CD4-positive, alpha-beta T cell treated with Interleukin-4 for 1 hour (primary cell): ENCODE measurements at places on chromosomes 2 and 18.

GRCh38 chr2:33033606-33034081 is 86.9 kb downstream of the LTBP1 start:
- no peak for DNase-seq

- DNase-seq: peak; percentile 54
Measured at GRCh38 chr2:24785671-24786321, 7.4 kb downstream of the PTRHD1 start.

GRCh38 chr2:197378494-197379307 is 56.1 kb downstream of the SF3B1 start:
- DNase-seq: peak; percentile 75

GRCh38 chr18:35732162-35732561 is 150.6 kb downstream of the GALNT1 start:
- DNase-seq: no peak

DNA sequence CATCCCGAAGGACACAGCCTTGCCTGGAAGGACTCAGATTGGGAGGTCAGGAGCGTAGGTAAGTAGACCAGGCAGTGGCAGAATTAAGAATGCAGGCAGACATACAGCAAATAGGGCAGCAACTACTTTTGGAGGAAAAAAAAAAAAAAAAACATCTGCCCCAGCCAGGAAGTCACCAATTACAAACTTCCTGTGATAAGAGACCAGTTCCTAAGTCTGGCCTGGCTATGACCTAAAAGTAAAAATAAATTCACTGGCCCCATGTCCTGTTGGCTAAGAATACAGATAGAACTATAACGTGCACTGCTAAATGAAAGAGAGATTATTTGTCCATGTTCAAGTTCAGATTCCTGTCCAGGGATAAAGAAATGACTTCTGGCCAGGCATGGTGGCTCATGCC is 45.2 kb upstream of the NOSTRIN start:
- DNase-seq: no peak

DNA sequence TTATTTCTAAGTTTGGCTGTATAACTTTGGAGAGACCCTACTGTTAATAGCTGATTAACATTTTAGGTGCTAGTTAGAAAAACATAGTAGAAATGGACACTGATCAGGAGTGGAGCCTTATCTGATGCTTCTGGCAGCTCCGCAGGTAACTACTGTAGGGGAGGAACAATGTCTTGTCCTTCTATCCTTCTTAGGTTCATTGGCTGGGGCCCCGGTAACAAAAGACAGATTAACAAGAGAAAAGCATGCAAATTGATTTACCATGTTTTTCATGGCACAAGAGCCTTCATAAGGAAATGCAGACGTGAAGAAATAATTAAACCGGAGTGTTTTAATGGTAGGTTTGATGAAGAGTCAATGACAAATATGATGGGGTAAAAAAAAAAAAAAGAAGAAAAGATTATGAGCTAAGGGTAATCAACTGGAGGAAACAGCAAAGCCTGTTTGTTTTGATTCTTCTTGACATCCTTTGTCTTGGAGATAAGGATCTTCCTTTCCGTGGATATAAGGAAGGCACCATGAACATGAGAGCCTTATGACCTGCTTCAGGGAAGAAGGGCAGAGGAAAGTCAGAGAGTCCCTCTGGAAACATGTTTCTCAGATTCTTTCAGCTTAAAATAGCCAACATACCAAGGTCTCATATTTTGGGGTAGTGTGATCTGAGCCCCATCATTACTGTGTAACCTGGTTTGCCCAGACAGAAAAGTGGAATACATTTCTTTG is 62.4 kb upstream of the GCFC2 start:
- DNase-seq: no peak

DNA sequence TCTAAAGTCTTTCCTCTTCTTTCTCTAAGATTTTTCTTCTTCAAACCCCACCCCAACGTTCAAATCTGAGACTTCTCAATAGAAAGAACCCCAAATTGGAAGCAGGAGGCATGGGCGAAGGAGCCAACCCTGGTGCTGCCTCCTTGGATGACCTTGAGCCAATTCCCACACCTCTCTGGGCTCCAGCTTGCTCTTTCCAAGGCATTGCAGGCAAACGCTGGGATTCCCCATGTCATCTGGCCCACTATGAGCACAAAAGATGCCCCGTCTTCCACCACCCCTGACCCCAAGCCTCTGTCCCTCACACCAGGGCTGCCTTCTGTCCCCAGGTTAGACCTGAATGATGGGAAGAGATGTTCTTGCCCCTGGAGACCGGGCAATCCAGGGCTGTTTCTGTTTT is 57.0 kb downstream of the TTC32 start:
- no peak for DNase-seq

DNA sequence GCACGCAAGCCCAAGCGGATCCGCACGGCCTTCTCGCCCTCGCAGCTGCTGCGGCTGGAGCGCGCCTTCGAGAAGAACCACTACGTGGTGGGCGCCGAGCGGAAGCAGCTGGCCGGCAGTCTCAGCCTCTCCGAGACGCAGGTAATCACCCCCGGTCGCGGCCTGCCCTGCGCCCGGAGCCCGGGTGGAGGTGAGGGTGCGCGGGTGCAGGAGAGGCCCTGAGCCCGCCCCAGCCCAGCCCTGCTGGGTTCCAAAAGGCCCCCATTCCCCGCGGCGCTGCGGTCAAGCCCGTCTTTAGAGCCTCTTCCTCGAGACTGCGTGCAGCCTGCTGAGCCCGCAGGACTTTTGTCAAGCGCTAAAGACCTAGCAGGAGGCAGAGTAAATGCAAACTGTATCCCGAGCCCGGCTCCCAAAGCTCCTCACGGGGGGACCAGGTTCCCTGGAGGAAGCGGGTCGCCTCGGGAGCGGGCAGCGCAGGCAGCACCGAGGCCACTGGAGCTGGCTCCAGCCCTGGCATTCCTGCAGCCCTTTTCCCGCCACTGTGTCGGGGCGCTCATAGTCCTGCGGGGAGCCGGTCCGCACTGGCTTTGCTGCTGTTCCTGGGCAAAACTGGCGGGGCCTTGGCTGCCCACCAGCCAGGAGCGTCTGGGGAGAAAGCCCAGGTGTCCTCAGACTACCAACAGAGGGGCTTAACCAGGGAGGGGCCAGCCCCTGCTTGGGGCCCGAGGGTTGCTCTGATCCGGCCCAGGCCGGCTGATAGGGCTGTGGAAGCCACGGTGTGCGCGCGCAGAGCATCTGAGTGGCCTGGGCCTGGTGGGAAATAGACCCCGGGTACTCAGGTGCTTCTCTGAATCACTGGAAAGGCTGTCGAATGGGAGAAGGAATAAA is 7.3 kb downstream of the EMX1 start:
- no peak for DNase-seq

- DNase-seq: no peak
Measured at GRCh38 chr18:25099895-25100294, 252.1 kb downstream of the ZNF521 start.

GRCh38 chr2:7692657-7693161 is 775.5 kb downstream of the RNF144A start:
- DNase-seq: no peak

DNA sequence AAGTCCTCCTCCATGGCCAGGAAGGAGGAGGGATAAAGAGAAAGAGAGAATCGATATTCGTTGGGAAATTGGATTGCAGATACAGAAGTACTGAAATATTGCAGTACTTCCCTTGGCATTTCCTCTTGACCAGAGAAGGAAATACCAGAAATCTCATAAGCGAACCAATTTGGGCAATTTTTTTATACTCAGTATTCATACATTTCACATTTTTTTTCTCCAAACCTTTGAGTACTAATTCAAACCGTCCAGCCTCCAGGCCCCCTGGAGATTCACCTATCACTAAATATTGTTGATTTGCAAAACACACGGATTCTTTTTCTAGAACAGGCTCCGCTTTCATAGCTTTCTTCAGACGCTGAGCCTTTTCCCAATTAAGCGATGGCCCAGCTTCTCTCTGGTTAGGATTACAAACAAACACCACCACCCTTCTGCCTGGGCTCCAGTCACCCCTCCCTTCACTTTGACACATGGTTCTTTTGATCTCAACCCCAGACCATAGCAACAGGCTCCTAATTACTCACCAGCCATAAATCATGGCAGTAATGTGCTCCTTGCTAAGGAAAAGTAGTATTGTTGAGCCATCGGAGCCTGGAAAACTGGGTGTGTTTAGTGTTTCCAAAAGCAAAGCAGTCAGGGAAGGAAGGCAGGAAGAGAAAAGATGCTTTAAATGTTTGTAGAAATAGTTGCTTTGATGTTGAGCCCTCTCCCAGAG is 138.4 kb upstream of the CCDC68 start:
- no peak for DNase-seq

- no peak for DNase-seq
Measured at GRCh38 chr2:111148225-111148873, 27.6 kb downstream of the BCL2L11 start.

- DNase-seq: peak; percentile 14
Measured at GRCh38 chr2:102103992-102104871, 38.3 kb upstream of the IL1R1 start.

GRCh38 chr2:68720665-68721064 is 13.9 kb upstream of the ARHGAP25 start:
- no peak for DNase-seq

- peak; percentile 40 for DNase-seq
Measured at GRCh38 chr2:182186132-182186735, 200.6 kb downstream of the PPP1R1C start.

- no peak for DNase-seq
Measured at GRCh38 chr2:143428700-143429099, 299.5 kb downstream of the ARHGAP15 start.

- no peak for DNase-seq
Measured at GRCh38 chr2:25494616-25495015, 152.9 kb upstream of the DNMT3A start.

- DNase-seq: no peak
Measured at GRCh38 chr18:12606592-12607315, 51.2 kb downstream of the SPIRE1 start.

DNA sequence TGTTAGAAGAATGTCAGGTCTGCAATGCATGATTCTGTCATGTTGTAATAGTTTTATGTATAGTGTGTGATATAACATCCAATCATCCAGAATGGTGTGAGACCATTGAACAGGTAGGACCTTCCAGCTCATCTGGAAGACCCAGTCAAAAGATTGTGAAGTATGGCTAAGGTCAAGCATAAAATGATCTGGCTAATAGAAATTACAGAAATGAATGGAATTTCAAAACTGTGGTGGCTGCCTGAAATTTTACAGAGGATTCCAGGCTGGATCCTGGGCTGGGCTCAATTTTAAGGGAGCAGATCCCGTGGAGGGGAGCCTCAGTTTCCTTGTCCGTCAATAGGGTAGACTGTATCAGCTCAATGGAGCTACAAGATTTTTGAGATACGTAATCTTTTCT is 39.1 kb downstream of the ACKR3 start:
- DNase-seq: no peak

- DNase-seq: no peak
Measured at GRCh38 chr2:128835974-128836373, 517.3 kb upstream of the HS6ST1 start.

DNA sequence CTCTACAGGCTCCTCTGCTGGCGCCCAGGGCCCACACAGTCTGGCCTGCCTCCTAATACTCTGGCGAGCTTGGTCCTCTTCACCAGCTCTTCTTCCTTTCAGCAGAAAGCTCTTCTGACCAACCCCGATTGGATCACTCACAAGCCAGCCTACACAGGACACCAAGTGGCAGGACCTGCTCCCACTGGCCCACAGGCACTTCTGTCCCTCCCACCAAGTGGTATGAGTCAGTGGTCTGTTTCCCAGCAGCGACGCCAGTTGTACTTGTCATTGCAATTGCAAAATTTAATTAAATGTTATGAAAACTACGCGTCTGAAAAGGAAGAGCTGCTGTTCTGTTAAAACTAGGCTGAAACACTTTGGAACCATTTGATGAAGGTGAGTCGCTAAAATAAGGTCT is 46.7 kb downstream of the NDUFA10 start:
- no peak for DNase-seq

DNA sequence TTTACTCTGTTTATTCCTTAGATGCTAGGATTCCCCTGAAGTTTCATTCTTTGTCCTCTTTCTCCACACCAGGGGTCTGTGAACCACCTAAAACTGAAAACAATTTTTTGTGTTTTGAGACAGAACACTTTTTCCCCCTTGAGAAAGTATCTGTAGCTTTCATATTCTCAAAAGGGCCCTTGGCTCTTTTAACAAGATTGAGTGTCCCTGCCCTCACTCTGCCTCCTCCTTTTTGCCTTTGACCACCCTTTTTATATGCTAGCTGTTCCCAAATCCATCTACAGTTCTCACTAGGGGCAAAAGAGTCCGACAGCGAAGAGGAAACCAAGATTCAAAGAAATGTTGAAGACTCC is 883 bp upstream of the EHBP1 start:
- DNase-seq: no peak

GRCh38 chr2:113169586-113169985 is 4.2 kb upstream of the PSD4 start:
- no peak for DNase-seq

DNA sequence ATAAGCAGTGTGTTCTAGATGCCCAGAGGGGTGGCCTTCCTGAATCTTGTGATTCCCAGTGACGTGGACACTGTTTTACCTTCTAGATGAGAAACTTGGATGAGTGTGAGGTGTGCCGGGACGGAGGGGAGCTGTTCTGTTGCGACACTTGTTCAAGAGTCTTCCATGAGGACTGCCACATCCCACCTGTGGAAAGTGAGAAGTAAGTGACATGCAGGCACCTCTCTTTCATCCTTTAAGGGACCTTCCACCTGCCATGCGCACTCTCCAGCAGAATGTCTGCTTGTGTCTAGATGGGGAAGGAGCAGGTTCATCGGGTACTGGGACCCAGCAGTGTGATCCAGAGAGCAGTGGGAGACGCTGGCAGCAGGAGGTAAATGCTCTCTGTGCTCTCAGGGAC is 16.0 kb upstream of the SP100 start:
- no peak for DNase-seq

DNA sequence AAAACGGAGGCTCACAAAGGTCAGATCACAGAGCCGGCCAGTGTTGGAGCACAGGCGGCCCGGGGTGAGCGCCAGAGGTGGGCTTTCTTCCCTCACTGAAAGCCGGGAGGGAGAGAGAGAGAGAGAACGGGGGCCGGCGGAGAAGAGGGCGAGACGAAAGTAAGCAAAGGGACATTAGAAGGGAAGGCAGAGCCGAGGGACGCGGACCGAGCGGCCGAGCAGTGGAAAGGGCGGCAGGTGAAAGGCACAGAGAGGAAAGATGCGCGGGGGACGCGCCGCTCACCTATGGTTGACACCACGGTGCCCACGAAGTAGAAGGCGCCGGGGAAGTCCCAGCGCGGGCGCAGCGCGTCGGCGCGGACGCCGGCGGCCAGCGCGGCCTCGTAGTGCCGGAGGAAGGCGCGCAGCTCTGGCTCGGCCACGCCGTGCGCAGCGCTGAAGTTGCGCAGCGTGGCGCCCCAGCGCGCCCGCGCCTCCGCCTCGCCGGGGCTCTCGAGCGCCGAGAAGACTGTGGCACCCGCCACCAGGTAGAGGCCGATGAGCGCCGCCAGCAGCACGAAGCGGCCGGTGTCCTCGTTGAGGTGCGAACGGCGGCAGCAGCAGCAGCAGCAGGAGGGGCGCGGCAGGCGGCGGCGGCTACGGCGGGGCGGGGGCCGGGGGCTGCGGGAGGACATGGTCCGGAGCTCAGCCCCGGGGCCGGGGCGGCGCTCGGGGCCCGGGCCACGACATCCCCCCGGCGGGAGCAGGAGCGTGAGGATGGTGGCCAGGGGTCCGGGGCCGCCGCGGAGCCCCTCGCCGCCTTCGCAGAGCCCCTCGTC is 166.9 kb downstream of the MSH2 start:
- DNase-seq: no peak
